Activated CD8-positive, alpha-beta T cell treated with anti-CD3 and anti-CD28 coated beads, Interleukin-2, amount 10 ng/mL, durations not matched to agents 7 days and 5 days (primary cell): ENCODE measurements at places on chromosomes 6 and 20. TPM values are rescaled to one million over a fixed set of nuclear protein-coding genes. Genes with fewer than 3 reads are reported as not detected.

Gene RIMS4
- total RNA-seq, result not detected

Gene NKAIN2
- total RNA-seq, result not detected

Gene PTPRT
- not detected for total RNA-seq

DNA sequence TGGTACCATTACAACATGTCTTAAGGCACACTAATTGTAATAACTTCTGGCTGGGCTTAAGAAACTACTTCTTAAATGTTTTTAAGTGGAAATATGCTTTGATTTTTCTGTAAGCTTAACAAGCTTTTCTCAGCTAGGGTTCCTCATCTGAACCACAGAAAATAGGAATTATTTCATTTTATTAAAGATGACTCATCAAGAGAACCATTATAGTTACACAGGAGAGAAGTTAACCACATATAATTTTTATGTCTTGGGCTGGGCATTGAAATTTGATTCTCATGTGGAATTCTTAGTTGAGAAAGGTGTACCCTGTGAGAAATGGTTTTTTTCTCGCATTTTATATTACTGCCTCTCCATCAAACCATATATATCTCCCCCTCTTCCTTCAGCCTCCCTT, 75.1 kb downstream of the QKI start:
- DNase-seq, result no peak

- no peak for DNase-seq
Measured at GRCh38 chr6:156725712-156726111, 51.5 kb upstream of the ARID1B start.

GRCh38 chr6:128516514-128516898, 3.9 kb downstream of the PTPRK start:
- no peak for DNase-seq

- no peak for DNase-seq
Measured at GRCh38 chr20:44361021-44361420, 5.5 kb downstream of the HNF4A start.
